ENCODE measurements at places on chromosomes 16 and 17.

DNA sequence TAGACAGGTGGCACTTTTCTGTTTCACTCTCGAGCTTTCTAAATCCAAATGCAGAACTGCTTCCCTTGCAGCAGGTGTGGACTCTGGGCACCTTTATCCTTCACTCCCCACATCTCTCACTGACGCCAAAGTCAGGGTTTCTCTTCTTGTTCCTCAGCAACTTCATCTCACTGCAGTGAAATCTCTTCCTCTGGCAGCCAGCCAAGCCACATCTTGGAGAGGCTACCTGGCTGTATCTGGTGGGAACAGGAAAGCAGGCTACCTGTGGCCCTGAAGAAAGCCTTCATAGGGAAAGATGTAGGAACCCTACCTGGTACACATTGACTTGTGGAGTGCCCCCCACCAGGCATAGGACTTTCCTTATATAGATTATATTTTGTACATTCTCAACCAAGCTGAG lies 159.1 kb downstream of the UTP18 start:
- DNase-seq: no peak

DNA sequence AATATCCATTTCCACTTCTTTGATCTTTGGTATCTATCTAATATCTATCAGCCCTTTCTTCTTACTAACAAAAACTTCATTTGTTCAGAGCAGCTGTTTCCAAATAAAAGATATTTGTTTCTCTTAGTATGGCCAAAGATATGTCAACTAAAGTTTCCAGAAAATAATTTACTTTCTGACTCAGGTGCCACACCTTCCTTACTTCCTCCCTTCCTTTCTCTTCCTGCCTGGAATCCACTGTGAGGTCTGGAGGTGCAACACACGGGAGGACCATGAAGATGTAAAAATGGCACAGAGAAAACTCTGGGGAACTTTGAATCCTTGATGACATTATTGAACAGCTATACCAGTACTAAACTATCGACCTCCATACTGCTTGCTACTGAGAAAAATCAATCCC lies 14.0 kb downstream of the MED13 start:
- no peak for DNase-seq

DNA sequence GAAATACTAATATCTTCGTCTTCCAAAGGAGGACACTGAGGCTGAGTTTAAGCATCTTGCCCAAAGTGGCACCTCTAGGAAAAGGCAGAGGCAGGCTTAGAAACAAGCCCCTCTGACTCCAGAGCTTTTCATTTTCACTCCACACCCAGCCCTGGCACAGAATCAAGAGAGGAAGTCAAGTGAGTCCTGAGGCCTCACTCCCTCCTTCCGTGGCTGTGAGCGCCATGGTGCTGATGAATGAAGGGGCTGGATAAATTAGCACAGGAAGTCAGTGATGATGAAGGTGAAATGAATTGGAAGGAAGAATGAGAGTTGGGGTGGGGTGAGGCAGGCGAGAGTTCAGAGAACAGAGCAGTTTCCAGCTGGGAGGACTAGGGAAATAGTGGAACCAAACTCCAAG lies 179.3 kb downstream of the TMEM132E start:
- DNase-seq: no peak

- DNase-seq: no peak
Observed at GRCh38 chr16:84095466-84095865, 21.3 kb downstream of the MBTPS1 start.

- DNase-seq: peak; percentile 23
Observed at GRCh38 chr16:88570691-88571092, 489 bp downstream of the ZC3H18 start.

DNA sequence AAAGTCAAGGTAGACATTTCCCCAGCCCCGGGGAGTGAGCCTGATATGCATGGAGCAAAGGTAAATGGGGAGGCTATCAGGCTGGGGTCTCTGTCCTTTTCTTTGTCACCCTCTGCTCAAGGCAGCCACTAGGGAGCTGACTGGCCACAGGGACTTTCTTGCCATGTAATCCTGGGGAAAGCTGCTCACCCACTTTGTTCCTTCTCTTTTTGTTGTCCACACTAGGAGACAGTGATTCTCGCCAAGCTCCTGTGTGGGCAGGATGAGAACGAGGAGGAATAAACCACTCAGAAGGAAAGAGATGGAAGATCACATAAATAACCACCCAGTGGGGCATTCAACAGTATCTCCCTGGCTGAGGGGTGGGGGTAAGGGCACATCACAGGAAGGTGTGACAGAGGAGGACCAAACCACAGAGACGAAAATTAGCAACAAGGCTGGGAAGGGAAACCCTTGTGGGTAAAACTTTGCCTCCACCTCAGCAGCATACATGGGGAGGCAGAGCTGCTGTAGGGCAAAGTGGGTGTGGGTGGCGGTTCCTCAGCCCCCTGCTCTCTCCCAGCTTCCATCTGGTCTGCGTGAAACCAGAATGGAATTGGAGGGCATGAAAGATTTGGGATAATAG lies 26.2 kb upstream of the CCL1 start:
- DNase-seq: no peak

DNA sequence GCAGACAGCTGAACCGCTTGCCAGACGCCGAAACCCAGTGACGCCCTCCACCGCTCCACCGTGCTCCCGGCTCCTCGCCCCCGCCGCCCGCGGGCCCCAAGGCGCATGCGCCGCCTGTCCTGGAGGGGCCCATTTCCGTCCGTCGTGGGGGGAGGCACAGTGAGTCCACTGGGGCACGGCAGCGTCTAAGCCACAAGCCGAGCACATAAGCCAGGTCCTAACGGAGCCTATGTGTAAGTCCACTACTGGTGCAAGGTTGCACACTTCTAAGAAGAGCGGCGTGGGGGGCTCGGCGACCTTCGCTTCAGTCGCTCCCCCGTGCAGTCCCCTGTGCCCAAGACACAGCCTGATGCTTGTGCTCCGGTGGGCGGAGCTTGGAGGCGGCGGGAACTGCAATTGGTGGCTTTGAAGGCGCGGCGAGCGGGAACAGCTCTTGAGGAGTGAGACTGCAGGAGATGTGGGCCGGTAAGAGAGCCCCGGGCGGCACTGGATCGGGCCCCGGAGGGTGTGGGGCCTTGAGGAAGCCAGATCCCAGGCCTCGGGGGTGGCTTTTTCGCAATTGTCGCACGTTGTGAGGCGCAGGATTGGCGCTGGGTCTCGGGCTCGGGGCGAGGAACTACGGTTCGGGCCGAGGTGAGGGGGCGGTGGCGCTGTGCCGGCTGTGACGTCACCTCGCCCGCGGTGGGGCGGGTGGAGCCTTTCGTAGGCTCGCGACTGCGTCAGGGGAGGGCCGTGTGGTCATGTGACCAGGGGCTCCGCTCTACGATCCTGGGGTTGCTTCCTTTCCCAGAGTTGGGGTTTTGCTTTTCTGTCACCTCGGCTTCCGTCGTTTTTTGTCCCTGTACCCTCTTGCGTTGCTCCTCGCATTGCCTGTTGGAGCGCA lies at the start of the genes CENPN and CMC2:
Gene CENPN, plus strand, starts transcription at position 402 of the 883 bp plus-strand sequence. CDS start 4,726 bp downstream, outside the sequence.
Gene CMC2, minus strand, starts transcription at position 73 of the 883 bp plus-strand sequence. CDS start 9,491 bp downstream, outside the sequence.
- DNase-seq: peak; percentile 94

DNA sequence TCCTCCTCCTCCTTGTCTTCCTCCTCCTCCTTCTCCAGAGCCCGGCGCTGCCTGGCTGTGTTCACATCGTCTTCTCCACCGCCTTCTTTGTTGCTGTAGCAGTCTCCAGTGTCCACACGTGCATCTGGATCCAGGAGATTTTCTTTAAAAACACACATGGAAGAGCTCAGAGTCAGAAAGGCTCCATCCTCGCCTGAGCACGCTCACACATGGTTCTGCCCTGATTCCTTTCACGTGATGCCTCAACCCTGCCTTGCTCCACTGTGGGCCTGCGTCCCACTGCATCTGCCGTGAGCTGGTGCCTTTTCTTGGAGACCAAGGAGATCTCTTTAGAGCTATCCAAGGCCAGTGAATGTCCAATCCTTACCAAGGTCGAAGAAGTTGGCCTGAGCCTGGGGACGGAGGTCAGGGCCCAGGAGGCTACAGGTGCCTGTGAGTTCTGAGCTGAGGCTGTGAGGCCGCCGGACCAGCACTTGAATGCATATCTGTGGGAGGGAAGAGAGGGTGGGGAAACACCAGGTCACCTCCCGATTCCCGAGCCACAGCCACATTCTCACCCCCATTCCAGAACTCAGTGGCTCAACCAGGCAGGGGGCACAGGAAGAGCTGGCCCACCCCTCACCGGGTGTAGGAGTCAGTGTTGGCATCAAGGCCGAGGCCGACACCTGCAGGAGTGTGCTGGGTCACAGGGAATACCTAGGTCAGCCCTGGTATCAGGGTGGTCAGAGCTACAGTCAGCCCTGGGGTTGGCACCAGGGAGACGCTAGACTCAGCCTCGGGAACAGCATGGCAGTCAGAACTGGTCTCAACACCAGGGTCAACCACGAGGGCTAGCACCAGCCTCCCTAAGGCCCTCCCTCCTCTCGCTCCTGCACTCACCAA lies 37.6 kb downstream of the HASPIN start:
- no peak for DNase-seq

DNA sequence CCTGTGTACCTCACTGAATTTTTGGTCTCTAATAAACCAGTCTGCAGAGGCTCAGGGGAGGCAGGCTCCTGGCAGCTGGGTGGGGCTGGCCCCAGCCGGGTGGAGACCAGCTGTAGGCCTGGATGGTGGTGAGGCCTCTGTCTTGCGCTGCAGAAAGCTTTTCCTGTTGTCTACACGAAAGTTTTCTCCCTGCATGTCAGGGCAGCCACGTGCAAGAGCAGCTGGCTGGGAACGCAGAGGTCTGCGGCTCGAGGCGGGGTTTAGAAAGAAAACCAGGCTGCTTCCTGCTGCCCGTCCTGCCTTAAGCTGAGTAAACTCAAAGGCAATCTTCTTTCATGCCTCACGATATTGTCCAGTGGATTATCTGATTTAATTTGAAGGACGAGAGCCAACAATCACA lies 2.4 kb downstream of the SERPINF1 start:
- DNase-seq: peak; percentile 17

GRCh38 chr17:6138761-6139446 lies 68.7 kb downstream of the WSCD1 start:
- no peak for DNase-seq

GRCh38 chr17:35666967-35667532 lies 64.4 kb upstream of the RASL10B start:
- no peak for DNase-seq

DNA sequence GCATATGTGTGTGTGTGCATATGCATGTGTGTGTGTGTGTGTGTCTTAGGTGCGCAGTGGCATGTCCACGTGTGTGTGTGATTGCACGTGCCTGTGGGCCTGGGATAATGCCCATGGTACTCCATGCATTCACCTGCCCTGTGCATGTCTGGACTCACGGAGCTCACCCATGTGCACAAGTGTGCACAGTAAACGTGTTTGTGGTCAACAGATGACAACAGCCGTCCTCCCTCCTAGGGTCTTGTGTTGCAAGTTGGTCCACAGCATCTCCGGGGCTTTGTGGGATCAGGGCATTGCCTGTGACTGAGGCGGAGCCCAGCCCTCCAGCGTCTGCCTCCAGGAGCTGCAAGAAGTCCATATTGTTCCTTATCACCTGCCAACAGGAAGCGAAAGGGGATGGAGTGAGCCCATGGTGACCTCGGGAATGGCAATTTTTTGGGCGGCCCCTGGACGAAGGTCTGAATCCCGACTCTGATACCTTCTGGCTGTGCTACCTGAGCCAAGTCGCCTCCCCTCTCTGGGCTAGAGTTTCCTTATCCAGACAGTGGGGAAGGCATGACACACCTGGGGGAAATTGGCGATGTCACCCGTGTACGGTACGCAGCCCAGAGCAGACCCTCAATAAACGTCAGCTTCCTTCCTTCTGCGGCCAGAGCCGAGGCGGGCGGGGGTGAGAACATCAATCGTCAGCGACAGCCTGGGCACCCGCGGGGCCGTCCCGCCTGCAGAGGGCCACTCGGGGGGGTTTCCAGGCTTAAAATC lies 47.6 kb downstream of the IL21R start:
- DNase-seq: peak; percentile 83

DNA sequence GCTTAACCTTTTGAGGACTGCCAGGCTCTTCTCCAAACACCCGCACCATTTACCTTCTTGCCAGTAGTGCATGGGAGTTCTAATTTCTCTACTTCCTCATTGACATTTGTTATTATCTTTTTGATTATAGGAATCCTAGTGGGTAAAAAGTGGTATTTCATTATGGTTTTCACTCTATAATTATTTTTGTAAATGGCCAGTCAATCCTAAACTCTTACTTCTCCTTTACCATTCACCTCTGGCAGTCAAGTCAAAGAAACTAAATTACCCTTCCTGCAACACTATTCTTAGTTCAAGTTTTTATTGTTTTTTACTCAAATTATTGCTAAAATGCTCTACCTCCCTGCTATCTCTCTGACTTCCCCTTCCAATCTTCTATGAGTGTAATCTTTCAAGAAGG lies 29.8 kb upstream of the ANKFY1 start:
- DNase-seq: no peak

GRCh38 chr17:73474370-73474988 lies 162.7 kb upstream of the CDC42EP4 start:
- no peak for DNase-seq

- DNase-seq: no peak
Observed at GRCh38 chr17:7915179-7915610, 894 bp downstream of the RNF227 start.

DNA sequence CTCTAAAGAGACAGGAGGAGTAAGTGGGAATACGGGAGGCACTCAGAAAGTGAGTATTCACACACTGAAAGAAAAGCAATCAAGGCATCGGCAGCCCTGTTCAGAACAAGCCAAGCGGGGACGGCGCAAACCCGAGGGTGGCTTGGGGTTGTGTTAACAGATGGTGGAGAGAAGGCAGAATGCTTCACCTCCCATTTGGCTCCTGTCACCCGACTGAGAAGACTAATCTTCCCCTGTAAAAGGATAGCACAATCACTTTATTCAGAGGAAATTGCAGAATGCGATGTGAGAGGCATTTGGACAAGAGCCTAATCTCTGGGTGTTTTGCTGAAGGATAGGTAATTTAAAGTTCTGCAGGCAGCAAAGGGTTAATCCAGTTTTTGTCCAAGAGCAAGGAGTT lies 119.3 kb upstream of the WSCD1 start:
- no peak for DNase-seq

- DNase-seq: no peak
Observed at GRCh38 chr16:71357681-71358080, 842 bp upstream of the CALB2 start.

GRCh38 chr17:71821511-71821910 lies 299.3 kb upstream of the SOX9 start:
- DNase-seq: no peak

DNA sequence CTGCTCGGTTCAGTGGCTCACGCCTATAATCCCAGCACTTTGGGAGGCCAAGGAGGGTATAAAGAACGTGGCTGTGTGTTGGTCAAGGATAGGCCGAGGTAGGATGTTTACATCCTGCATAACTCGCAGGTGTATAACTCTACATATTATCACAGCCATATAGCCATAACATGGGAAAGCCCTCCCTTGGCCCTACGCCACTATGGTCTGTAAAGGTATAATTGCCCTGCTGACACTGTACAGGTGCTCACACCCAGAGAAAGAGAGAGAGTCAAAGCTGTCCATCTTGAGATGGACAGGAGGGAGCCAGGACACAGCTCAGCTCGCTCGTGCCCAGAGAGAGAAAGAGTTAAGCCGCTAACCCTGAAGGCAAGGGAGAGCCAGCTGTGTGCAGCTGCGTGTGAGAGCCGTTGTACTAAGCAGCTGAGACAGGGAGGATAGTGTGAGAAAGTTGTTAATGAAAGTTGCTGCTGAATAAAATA lies 30.4 kb upstream of the DHX8 start:
- no peak for DNase-seq

- no peak for DNase-seq
Observed at GRCh38 chr16:28981517-28981916, 3.3 kb upstream of the LAT start.

GRCh38 chr17:82048571-82048971 lies 3.0 kb downstream of the RFNG start:
- no peak for DNase-seq

Measured in stimulated activated CD8-positive, alpha-beta memory T cell treated with anti-CD3 and anti-CD28 coated beads, Interleukin-12 subunit alpha, Interleukin-12 subunit beta, amount 100 ng/mL, for 4 hours (primary cell).